ENCODE measurements at places on chromosomes 5 and 9.

DNA sequence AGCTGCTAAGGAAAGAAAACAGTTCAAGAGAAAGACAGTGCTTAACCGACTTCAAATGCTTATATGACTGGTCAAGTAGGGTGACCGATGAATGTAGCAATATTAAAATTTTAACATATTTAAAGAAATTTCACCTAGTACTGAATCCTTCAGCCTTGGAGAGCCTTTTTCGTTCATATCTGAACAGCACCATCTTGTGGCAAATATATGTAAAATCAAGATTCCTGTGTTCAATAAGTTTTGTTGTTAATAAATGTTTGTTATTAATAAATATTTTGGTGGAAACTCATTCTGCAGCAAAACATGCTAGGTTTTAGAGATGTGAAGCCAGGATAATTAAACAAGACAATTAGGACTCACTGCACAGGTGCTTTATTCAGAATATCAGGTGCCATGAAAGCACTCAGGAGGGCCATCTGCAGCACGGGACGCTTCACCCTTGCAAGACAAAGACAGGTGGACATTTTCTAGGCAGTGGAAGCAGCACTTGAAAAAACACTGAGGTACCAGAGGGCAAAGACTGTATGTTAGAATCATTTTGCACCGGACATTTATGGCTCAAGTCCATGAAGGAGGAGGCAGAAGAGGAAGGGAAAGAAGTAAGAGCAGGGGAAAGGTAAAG, 15.6 kb downstream of the TICAM2 start:
- DNase-seq, result peak; percentile 42

DNA sequence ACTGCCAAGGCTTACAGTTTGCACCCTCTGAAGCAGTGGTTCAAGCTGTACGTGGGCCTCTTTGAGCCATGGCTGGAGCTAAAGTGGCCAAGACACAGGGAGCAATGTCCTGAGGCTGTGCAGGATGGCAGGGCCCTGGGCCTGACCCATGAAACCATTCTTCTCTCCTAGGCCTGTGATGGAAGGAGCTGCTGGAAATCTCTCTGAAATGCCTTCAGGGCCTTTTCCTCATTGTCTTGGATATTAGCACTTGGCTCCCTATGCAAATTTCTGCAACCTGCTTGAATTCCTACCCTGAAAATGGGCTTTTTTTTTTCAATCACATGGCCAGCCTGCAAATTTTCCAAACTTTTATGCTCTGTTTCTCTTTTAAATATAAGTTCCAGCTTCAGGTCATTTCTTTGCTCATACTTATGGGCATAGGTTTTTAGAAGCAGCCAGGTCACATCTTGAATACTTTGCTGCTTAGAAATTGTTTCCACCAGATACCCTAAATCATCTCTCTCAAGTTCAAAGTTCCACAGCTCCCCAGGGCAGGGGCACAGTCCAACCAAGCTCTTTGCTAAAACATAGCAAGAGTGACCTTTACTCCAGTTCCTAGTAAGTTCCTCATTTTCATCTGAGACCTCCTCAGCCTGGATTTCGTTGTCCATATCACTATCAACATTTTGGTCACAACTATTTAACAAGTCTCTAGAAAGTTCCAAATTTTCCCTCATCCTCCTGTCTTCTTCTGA, 138.3 kb downstream of the OSTF1 start:
- no peak for DNase-seq

GRCh38 chr5:166865206-166865605, 1426.2 kb upstream of the WWC1 start:
- DNase-seq, result no peak

DNA sequence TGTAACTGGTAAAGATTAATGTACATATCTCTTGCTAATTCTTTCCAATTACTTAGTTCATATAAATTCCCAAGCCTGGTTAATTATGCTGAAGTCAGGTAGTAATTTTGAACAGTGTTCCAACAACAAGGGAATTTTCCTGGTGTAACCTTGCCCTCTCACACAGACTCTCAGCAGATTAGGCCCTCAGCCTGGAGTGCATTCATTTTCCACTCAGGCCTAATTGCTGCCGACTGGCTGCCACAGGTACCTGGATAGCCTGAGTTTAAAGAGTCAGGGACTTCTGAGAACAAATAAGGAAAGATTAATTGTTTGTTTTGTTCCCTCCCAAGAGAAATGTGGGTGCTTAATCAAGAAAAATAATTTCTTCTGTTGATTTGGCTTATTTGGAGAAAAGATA, 71.4 kb downstream of the PPIC start:
- no peak for DNase-seq

GRCh38 chr5:10262121-10262774, 12.2 kb downstream of the CCT5 start:
- DNase-seq, result no peak

DNA sequence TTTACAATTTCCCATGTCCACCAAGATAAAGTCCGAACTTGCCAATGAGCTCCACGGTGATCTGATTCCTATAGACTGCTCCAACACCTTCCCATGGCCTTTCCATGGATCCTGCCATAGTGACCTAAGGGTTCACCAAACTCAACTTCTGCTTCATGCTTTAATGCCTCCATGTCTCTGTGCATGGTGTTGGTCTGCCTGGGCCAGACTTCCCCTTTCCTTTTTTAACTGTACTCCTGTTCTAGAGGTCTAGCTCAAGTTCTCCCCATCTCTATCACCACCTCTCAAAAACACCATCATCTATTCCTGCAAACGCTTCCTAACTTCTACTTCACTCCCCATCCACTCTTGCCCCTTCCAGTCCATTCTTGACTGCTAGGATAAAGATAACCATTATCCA, 14.8 kb upstream of the SMARCA2 start:
- no peak for DNase-seq

GRCh38 chr5:108101130-108101529, 280.8 kb downstream of the FBXL17 start:
- DNase-seq, result no peak

- DNase-seq, result no peak
Measured at GRCh38 chr5:132074091-132074771, 642 bp downstream of the CSF2 start.
